Stimulated activated CD8-positive, alpha-beta memory T cell treated with anti-CD3 and anti-CD28 coated beads, Interleukin-4, amount 100 ng/mL, for 1 hour (primary cell): ENCODE measurements at places on chromosomes 3 and 15.

GRCh38 chr3:136211547-136211946 lies 15.4 kb upstream of the MSL2 start:
- DNase-seq: no peak

DNA sequence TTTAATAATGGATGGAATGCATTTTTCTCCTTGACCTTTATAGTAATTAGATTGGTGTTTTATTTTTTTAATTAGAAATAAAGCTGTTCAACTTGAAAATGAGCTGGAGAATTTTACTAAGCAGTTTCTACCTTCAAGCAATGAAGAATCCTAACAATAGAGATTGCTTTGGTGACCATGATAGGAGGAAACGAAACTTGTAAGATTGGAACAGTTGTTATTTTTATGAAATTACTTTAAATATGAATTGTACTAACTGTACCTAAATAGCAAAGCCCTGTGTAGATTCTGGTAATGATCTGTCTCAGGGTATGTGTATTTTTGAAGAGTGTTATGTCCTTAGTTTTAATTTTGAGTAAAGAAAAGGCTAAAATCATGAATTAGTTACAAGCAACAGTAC lies 44.4 kb downstream of the MFN1 start:
- DNase-seq: no peak

- DNase-seq: no peak
These were observed 372.5 kb downstream of the IL20RB start for GRCh38 chr3:137330246-137330645.

GRCh38 chr3:20258371-20258770 lies 72.4 kb upstream of the SGO1 start:
- DNase-seq: no peak
